ENCODE measurements at places on chromosomes 16 and 17. TPM values are rescaled to one million over a fixed set of nuclear protein-coding genes. Genes with fewer than 3 reads are reported as not detected.

GUCY2D gene
- total RNA-seq = not detected

TP53TG3C gene
- not detected for total RNA-seq

KRTAP2-2 gene
- total RNA-seq = not detected

MSRB1 gene
- 3.1 TPM for total RNA-seq

TNFRSF17 gene
- total RNA-seq = 0.63 TPM

NLK gene
- 58.8 TPM for total RNA-seq

CACNG4 gene
- total RNA-seq = 62.3 TPM

GRIN2A gene
- total RNA-seq = 18.5 TPM

DNAI2 gene
- total RNA-seq = not detected

DOC2B gene
- 43.2 TPM for total RNA-seq

GGT6 gene
- not detected for total RNA-seq

IRX5 gene
- not detected for total RNA-seq

TPSAB1 gene
- total RNA-seq = not detected

BOLA2B gene
- total RNA-seq = 16.9 TPM

POLR2A gene
- total RNA-seq = 106 TPM

CALCOCO2 gene
- 38.5 TPM for total RNA-seq

CMTM2 gene
- not detected for total RNA-seq

CEP295NL gene
- 6.3 TPM for total RNA-seq

CRHR1 gene
- total RNA-seq = 16.6 TPM

FAHD1 gene
- 61.7 TPM for total RNA-seq

MYH13 gene
- not detected for total RNA-seq

SYCE1L gene
- total RNA-seq = 2.8 TPM

KRT40 gene
- not detected for total RNA-seq

SOCS1 gene
- total RNA-seq = 0.63 TPM

PLA2G15 gene
- total RNA-seq = 17.8 TPM

CACNA1G gene
- 35.7 TPM for total RNA-seq

SLFN12L gene
- total RNA-seq = not detected

HOXB8 gene
- not detected for total RNA-seq

SLC6A4 gene
- under 0.01 TPM for total RNA-seq

PRSS33 gene
- not detected for total RNA-seq

LLGL1 gene
- total RNA-seq = 43.2 TPM

KIF18B gene
- 2.2 TPM for total RNA-seq

FOXN1 gene
- not detected for total RNA-seq

HS3ST3A1 gene
- total RNA-seq = 0.31 TPM

PDILT gene
- total RNA-seq = not detected

TP53TG3 gene
- not detected for total RNA-seq

ABI3 gene
- not detected for total RNA-seq

TBC1D3C gene
- 1.9 TPM for total RNA-seq

CDRT15L2 gene
- total RNA-seq = not detected

RPTOR gene
- total RNA-seq = 45.4 TPM

DLX3 gene
- not detected for total RNA-seq

CCL5 gene
- not detected for total RNA-seq

HBZ gene
- total RNA-seq = not detected

GP2 gene
- total RNA-seq = not detected

ACSM5 gene
- 0.31 TPM for total RNA-seq

SDR42E2 gene
- total RNA-seq = not detected

SRCIN1 gene
- total RNA-seq = 42.3 TPM

GAS7 gene
- total RNA-seq = 94.5 TPM
